ENCODE measurements at places on chromosomes 2 and 18. TPM values are rescaled to one million over a fixed set of nuclear protein-coding genes. Genes with fewer than 3 reads are reported as not detected.

AKAIN1 gene
- not detected for total RNA-seq

UBXN2A gene
- total RNA-seq, result 9.1 TPM

DNA sequence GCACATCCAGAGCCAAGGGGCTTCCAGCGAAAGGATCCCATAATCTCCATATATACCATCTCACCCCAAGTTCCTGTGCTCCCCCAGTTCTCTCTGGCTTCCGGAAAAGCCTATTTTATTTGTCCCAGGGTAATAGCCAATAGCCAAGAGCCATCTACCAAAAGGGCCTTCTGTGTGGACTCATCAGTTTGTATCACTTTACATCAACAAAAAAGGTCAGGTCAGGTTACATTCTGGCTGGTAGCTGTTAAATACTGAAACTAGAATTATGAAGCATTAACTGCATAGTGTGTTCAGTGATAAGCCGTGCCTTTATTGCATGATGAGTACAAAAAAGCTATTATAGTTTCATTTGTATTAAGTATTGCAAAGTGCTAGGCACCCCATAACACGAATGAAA lies 223.7 kb downstream of the IRS1 start:
- no peak overlapping the region for H3K4me3 ChIP-seq
- peaks cover 2% of the 10 kb centered on the region for H3K27me3 ChIP-seq
- no peaks in the 10 kb centered on the region for H3K4me1 ChIP-seq
- H3K36me3 ChIP-seq, result no peaks in the 10 kb centered on the region

GRCh38 chr2:160294339-160294803 lies 94.3 kb upstream of the ITGB6 start:
- peak; percentile 69 for DNase-seq
- H3K27ac ChIP-seq, result peak overlapping the region; percentile 88
- H3K27me3 ChIP-seq, result no peaks in the 10 kb centered on the region
- no peak overlapping the region for H3K4me3 ChIP-seq
- H3K4me1 ChIP-seq, result peaks cover 86% of the 10 kb centered on the region

GRCh38 chr2:126774290-126774689 lies 118.3 kb downstream of the GYPC start:
- DNase-seq, result no peak
- H3K27me3 ChIP-seq, result no peaks in the 10 kb centered on the region
- no peak overlapping the region for H3K4me3 ChIP-seq
- H3K4me1 ChIP-seq, result peaks cover 5% of the 10 kb centered on the region
- H3K36me3 ChIP-seq, result no peaks in the 10 kb centered on the region

SNORC gene
- total RNA-seq, result 2.1 TPM

PLEKHB2 gene
- 42.4 TPM for total RNA-seq

DNA sequence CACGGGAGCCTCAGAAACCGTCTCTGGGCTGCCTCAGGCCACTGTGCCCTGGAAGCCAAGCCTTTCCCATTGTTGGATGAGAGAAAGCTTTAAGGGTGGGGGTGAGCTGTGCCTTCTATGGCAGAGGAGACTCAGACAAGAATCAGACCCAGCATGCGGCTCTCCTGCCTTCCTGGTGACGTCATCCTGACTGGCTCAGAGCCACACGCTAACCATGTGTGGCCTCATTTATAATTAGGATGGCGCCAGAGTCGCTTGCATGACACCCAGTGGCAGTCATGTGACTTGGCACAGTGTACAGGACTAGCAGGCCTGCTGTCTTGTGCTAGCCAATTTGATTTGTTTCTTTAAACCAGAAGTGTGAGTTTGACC lies 99.1 kb downstream of the SH3BP4 start:
- no peak overlapping the region for H3K4me3 ChIP-seq
- peak; percentile 22 for DNase-seq
- no peaks in the 10 kb centered on the region for H3K36me3 ChIP-seq

HRH4 gene
- 0.16 TPM for total RNA-seq

WDCP gene
- total RNA-seq, result 13.2 TPM

- no peak overlapping the region for H3K27ac ChIP-seq
- no peak overlapping the region for H3K4me3 ChIP-seq
- no peak for DNase-seq
- H3K36me3 ChIP-seq, result no peaks in the 10 kb centered on the region
These were observed 269.3 kb downstream of the TTC32 start for GRCh38 chr2:19632403-19632991.

DNA sequence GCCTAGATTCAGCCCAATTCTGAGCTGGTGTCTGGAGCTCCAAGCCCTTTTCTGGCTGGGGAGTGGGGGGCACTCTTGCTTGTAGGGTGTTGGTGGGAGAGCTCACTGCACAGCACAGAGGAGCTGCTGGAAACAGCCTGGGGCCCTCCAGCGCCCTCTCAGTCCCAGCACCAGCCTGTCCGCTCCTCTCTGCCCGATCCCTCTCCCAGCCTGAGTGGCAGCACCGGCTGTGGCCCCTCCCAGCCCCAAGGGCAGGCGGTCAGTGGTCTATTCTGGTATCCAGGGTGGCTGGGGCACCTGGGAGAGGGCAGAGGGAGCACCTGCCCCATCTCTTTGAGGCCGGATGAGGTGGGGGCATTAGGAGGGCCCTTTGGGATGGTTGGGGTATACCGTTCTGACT lies 13.2 kb upstream of the DES start:
- H3K36me3 ChIP-seq, result no peaks in the 10 kb centered on the region
- no peak overlapping the region for H3K27ac ChIP-seq
- H3K4me1 ChIP-seq, result no peaks in the 10 kb centered on the region
- DNase-seq, result no peak
- no peak overlapping the region for H3K4me3 ChIP-seq
- H3K27me3 ChIP-seq, result peaks cover 6% of the 10 kb centered on the region

IL36A gene
- not detected for total RNA-seq

DNA sequence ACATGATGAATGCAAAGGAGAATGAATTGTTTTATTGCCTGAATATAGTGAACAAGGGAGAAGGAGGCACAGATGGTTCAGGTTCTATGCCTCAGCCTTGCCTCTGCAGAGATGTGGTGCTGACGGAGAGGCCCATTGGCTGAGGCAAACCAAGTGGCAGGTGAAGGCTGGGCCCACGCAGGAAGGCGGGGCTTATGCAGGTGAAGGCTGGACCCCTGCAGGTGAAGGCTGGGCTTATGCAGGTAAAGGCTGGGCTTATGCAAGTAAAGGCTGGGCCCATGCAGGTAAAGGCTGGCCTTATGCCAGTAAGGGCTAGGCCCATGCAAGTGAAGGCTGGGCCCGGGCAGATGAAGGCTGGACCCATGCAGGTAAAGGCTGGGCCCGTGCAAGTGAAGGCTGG lies 414.7 kb downstream of the LRATD1 start:
- no peak overlapping the region for H3K27ac ChIP-seq
- H3K4me3 ChIP-seq, result no peak overlapping the region
- H3K27me3 ChIP-seq, result peaks cover 4% of the 10 kb centered on the region
- H3K4me1 ChIP-seq, result no peaks in the 10 kb centered on the region

GRCh38 chr2:217994776-217995274 lies 8.0 kb downstream of the TNS1 start:
- no peak for DNase-seq
- no peak overlapping the region for H3K27ac ChIP-seq
- no peaks in the 10 kb centered on the region for H3K36me3 ChIP-seq

DNA sequence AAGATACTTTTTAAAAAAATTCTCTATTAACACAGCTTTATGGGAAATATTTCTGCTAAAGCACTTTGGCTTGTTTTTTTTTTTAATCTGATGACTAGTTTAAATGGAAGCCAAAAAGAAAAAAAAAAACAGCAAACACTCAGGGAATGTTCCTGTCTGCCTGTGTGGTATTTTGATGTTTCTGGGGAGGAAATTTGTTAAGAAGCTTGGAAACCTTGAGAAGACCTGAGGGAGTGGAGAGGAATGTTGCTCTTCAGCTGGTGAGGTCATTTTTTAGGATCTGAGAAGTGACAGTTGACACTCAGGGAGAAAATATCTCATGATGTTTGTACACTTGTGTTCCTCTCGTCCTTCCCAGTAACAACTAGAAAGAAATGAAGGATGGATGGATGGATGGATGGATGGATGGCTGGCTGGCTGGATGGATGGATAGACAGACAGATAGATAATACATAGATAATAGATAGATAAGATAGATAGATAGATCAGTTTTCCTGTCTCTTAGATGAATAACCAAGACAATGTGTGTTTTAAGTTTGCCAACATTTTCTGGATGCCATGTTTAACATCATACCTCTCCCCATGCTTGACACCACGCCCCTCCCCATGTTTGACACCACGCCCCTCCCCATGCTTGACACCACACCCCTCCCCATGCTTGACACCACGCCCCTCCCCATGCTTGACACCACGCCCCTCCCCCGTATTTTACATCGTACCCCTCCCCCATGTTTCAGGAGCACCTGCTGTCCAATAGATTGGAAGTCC lies 84.8 kb downstream of the CTIF start:
- H3K4me1 ChIP-seq, result no peaks in the 10 kb centered on the region
- no peaks in the 10 kb centered on the region for H3K27me3 ChIP-seq
- DNase-seq, result no peak
- H3K4me3 ChIP-seq, result no peak overlapping the region

DNA sequence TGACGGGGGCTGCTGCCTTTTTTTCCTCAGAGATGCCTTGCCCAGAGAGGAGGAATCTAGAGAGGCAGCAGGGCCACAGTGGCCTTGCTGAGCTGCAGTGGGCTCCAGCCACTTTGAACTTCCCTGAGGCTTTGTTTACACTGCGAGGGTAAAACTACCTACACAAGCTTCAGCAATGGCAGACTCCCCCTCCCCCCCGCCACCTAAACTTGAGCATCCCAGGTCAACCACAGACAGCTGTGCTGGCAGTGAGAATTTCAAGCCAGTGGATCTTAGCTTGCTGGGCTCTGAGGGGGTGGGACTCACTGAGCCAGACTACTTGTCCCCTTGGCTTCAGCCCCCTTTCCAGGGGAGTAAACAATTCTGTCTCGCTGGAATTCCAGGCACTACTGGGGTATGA lies 11.8 kb downstream of the SYT4 start:
- H3K4me1 ChIP-seq, result no peaks in the 10 kb centered on the region
- no peak overlapping the region for H3K4me3 ChIP-seq
- no peak for DNase-seq
- no peak overlapping the region for H3K27ac ChIP-seq
- no peaks in the 10 kb centered on the region for H3K36me3 ChIP-seq

GRCh38 chr2:203671876-203672275 lies 34.6 kb upstream of the CD28 start:
- no peak overlapping the region for H3K27ac ChIP-seq
- no peaks in the 10 kb centered on the region for H3K27me3 ChIP-seq
- DNase-seq, result no peak
- no peak overlapping the region for H3K4me3 ChIP-seq
- H3K4me1 ChIP-seq, result peaks cover 25% of the 10 kb centered on the region

DNA sequence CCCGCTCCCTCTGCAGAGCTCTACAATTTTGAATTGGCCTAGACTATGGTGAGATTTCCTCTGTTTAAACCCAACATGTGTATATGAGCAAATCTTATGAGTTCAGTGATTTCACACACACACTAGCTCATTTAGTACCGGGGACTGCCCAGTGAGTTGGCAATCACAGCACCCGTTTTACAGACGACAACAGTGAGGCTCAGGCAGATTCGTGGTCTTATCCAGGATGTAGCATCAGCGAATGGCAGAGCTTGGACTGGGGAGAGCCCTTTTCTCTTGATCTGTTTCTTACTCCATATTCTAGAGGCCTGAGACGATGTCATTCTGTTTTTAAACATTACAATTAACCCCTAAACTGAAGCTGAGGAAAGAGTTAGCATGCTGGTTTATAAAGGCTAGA lies 419.9 kb downstream of the NBAS start:
- peak; percentile 36 for DNase-seq
- peaks cover 26% of the 10 kb centered on the region for H3K4me1 ChIP-seq
- no peaks in the 10 kb centered on the region for H3K36me3 ChIP-seq

- H3K27ac ChIP-seq, result no peak overlapping the region
- peaks cover 4% of the 10 kb centered on the region for H3K4me1 ChIP-seq
- no peaks in the 10 kb centered on the region for H3K36me3 ChIP-seq
- no peaks in the 10 kb centered on the region for H3K27me3 ChIP-seq
- H3K4me3 ChIP-seq, result no peak overlapping the region
These were observed 62.8 kb downstream of the EHD3 start for GRCh38 chr2:31296641-31297287.

DNA sequence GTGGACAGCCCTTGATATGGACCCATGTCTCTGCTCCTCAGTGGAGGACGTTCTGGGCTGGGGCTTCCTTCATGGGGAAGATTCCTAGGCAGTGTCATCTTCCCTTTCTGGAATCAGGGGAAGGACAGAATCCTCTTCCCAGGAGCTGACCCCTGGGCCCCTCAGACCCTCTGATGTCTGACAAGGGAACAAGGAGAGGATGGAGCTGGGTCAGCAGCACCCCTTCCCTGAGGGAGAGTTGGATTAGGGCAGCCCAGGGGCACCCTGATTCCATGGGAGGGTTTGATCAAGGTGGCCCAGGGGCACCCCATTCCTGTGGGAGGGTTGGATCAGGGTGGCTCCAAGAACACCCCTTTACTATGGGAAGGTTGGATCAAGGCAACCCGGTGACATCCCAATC lies 86.5 kb downstream of the ACKR3 start:
- peaks cover 21% of the 10 kb centered on the region for H3K27me3 ChIP-seq
- H3K4me3 ChIP-seq, result no peak overlapping the region
- H3K4me1 ChIP-seq, result no peaks in the 10 kb centered on the region
- H3K27ac ChIP-seq, result no peak overlapping the region
- H3K36me3 ChIP-seq, result no peaks in the 10 kb centered on the region
- DNase-seq, result no peak

DNA sequence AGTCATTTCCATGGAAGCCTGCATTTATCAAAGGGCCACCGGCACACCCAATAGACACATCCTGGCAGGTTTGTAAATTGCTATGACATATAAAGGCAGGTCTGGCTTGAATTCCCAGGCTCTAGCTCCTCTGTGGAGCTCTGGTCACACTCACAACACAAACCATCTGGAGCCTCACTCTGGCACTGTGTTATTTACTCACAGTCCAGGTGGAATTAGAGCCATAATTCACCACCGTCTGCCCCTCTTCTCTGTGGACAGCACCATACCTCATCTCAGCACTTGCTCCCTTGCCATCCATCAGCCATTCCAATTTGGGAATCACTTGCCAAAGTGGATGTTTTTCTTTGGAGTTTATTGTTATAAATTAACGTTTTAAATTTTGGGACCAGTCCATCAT lies 84.3 kb upstream of the OSR1 start:
- no peak for DNase-seq
- no peak overlapping the region for H3K27ac ChIP-seq
- H3K4me3 ChIP-seq, result no peak overlapping the region
- peaks cover 17% of the 10 kb centered on the region for H3K27me3 ChIP-seq

DNA sequence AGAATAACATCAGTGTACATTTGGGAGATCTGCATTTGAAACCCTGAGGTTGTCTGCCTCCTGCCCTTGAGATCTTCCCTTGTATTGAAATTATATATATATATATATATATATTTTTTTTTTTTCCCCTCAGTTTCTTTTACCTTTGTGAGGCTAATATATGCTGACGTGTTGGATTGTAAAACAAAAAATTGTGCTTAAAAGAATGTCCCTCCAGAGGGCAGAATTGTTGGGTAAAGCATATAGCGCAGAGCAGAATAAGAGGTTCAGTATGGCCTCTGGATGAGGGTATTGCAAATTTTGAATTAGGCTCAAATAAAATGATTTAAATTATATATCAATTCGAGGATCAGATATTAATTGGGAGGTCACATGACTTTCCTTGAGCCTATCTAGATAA lies 12.4 kb downstream of the NABP1 start:
- no peaks in the 10 kb centered on the region for H3K27me3 ChIP-seq
- peaks cover 46% of the 10 kb centered on the region for H3K36me3 ChIP-seq
- no peak overlapping the region for H3K4me3 ChIP-seq

TMEM178A gene
- 0.21 TPM for total RNA-seq

- H3K36me3 ChIP-seq, result no peaks in the 10 kb centered on the region
- no peaks in the 10 kb centered on the region for H3K4me1 ChIP-seq
- no peak overlapping the region for H3K4me3 ChIP-seq
- no peak overlapping the region for H3K27ac ChIP-seq
These were observed 42.2 kb upstream of the EPHA4 start for GRCh38 chr2:221614274-221614673.

- DNase-seq, result no peak
- peaks cover 14% of the 10 kb centered on the region for H3K27me3 ChIP-seq
- no peaks in the 10 kb centered on the region for H3K4me1 ChIP-seq
- H3K4me3 ChIP-seq, result no peak overlapping the region
These were observed 30.0 kb downstream of the EEF1B2 start for GRCh38 chr2:206189691-206190090.

ZNF396 gene
- 0.47 TPM for total RNA-seq

Data from activated CD4-positive, alpha-beta T cell treated with anti-CD3 and anti-CD28 coated beads for 36 hours (primary cell).